ENCODE measurements at places on chromosomes 7 and 10.

- no peak for DNase-seq
These were observed 53.5 kb downstream of the EPDR1 start for GRCh38 chr7:37973915-37974314.

DNA sequence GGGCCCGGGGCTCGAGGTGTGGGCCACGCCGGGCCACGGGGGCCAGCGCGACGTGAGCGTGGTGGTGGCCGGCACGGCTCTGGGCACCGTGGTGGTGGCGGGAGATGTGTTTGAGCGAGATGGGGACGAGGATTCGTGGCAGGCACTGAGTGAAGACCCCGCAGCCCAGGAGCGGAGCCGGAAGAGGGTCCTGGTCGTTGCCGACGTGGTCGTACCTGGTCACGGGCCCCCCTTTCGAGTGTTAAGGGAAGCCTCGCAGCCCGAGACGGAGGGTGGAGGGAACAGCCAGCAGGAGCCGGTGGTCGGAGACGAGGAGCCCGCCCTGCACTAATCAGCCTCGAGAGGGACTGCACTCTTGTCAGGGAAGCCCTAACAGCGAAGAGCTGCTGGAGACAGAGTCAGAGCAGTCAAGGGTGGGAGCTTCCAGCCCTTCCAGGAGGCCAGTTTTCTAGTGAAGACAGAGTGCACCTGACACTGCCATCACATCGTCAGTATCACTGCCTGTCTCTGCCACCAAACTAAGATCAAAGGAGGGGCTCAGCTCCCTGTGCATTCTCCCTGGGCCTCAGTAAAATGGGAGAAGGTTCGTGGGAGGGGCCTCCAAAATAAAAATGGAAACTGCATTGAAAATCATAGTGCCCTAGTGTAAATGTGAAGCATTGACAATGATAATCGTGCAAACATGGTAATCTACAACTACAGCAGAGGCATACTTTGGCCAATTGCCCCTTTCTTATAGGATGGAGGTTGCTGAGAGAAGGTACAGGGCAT lies 1.3 kb downstream of the MBLAC1 start:
- no peak for DNase-seq

DNA sequence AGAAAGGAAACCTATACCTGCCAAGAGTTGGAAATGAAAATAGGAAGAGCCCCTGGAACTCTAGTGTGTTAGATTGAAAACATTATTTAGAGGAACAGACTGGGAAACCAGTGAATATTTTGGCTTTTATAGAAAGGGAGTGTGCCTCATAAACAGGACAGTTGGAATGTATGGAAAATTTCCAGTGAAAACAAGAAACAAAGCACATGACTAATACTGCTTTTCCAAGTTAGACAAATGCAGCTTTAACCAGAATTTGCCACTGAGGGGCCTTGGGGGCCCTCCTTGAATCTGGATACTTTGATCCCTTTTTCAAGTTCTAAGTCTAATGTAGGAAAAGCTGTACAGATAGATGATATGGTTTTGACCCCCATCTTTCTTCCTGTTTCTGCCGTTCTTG lies 21.2 kb downstream of the ITGB8 start:
- DNase-seq: no peak

GRCh38 chr10:97483921-97484320 lies 14.3 kb downstream of the MMS19 start:
- no peak for DNase-seq

DNA sequence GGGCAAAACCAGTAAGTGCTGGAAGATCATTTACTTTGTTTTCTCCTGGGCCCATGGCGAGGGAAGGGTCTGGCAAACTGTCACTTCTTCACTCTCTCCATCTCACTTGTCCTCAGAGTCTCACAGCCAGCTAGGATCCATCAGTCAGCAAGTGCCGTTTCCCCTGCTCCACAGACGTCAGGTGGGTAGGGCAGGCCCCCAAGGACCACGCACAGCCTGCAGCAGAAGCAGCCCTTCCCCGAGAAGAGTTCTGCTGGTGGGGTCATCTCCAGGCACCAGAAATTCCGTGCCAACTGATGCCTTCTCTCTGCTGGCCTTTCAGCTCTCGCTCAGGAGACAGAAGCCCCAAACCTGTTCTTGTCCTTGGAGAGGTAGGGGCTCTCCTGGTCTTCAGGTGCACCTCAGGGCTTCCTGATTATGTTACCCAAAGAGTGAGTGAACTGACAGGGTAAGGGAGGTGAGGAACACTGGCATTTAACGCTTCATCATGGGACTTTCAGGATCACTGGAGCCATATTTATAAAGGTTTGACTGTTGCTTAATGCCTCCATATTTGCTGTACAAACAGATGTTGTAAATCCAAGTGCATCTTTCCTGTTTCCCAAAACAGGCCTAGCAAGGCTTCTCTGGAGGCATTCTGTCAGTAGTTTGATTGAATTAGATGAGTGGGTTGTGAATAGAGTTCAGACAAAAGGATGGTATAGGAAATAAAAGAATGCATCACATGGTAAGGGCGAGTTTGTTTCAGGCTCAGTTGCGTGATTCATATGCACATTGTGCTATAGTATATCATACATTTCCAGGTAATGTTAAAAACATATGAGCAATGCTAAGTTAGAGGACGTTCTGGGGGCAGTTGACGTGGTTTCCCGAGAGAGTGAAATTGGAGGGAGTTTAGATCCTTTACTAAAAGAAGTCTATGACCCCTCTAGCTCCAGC lies 13.7 kb upstream of the TSPAN15 start:
- DNase-seq: no peak

DNA sequence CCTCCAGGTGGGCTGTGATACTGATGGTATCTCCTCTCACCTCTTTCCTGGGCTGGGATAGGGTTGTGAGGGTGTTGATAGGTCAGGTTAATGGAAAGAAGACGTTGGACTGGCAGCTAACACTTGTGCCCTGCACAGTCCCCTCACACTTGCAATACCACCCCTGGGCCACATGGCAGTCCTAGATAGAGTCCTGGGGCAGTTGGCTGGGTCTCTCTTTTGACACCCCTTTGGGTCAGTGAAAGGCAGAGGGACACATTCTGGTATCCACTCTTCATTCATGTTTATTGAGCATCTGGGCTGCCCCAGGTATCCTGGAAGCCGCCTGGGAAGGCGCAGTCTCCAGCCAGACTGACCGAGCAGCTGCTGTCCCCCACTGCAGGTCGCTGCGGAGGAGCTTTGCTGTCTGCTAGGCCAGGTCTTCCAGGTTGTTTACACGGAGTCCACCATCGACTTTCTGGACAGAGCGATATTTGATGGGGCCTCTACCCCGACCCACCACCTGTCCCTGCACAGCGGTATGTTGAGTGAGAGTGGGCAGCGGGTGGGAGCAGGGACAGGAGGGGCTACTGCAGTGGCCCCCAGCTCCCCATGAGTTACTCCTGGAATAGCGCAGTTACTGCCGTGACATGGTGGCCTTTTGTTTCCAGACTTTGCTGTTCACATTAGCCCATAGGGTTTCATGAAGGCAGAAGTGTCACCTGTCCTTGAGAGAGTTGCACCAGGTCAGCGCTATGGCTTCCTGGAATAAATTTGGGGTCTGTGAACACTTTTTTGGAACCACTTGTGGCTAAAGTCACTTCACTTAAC lies 19.1 kb downstream of the NACAD start:
- DNase-seq: no peak

GRCh38 chr10:35614312-35614711 lies 9.2 kb downstream of the GJD4 start:
- DNase-seq: no peak
